ENCODE measurements at places on chromosomes 6 and 20.
A peak's percentile ranks its signal among the peaks of the same experiment; 100 is the strongest.

DNA sequence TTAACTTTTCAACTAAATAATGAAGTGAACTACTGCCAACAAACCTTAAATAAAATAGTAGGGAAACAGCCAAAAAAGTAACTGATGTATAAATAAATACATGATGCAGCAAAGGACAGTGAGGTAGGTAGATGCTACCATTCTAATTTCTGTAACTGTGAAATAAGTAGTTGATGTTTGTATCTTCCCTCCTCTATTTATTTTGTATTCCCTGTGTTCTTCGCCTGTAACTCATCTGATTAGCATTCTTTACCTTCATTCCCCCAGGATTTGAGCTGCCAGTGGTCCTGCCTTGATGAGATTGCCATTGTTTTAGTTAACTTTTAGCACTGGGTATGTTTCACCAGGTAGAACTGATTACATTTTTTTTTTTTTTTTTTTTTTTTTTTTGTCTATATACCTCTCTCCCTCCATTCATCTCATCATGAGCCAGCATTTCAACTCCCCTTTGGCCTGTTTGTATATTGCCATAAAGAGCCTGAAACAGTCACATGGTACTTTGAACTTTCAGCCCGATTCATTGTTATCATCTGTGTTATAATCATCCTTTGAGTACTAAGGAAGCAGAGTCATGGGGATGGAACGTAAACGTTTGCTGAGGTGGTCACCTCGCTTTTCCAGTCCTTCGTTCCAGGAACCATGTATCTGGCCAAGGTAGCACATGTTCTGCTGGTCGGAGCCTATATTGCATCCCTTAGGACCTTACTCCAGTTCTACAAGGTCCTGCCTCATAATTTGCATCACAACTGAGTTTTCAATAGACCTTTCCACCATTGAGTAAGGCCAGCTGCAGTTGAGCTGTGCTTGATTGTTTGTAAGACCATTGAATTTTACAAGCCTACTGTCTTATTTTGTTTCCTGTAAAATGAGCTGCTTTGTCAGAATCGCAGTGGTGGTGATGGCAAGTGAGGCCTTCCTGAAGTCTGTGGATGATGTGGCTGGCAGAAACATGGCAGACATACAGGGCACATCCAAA, 107.6 kb downstream of the JAG1 start:
- no peak for DNase-seq

- no peak for DNase-seq
Observed at GRCh38 chr6:85172705-85173104, 277.2 kb upstream of the NT5E start.

DNA sequence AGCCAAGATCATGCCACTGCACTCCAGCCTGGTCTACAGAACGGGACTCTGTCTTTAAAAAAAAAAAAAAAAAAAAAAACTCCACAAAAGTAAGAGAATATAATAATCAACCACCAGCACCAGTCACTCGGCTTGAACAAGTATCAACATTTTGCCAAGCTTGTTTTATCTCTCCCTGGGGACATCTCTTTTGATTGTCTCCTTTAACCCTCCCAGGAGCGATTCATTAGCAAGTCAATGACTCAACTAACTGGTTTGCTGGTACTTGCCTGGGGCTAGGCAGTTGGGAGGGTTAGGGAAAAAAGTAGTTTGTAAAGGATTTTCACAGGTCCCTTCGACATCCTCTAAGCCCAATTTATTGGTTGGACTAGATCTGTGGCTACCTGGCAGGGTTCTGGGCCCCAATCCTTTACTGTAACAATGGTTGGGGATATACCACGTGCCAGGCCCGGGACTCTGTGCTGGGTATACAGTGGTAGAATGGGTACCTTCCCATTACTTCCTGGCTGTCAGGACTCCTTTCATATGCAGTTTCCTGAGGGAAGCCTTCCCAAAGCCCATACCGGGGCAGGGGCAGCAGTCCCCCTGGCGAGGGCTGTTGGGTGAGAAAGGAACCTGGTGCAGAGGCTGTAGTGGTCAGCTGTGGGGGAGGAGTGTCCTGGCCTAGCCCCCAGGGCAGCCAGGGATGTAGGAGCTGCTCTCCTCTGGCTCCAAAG, 12.2 kb downstream of the TGIF2 start:
- peak; percentile 82 for DNase-seq

GRCh38 chr6:1263850-1264377, 48.0 kb upstream of the FOXQ1 start:
- no peak for DNase-seq

GRCh38 chr6:139640921-139641320, 266.5 kb upstream of the CITED2 start:
- no peak for DNase-seq

Measured in fibroblast of skin of right quadriceps (primary cell).